ENCODE measurements at places on chromosomes 2 and 18.

- DNase-seq = no peak
Measured at GRCh38 chr2:15189216-15189615, 371.9 kb downstream of the NBAS start.

DNA sequence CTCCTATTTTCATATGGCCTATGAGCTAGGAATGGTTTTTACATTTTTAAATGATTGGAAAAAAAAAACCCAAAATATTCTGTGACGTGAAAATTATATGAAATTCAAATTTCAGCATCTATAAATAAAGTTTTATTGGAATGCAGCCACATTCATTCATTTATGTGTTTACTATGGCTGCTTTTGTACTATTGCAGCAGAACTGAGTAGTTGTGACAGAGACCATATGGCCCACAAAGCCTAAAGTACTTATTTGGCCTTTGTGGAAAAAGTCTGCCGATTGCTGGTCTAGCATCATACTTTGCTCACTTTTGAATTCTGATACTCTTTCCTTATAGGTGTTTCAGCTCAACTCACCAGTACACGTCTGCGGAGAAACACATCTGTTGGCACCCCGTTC lies 39.0 kb downstream of the MYO3B start:
- DNase-seq = no peak

DNA sequence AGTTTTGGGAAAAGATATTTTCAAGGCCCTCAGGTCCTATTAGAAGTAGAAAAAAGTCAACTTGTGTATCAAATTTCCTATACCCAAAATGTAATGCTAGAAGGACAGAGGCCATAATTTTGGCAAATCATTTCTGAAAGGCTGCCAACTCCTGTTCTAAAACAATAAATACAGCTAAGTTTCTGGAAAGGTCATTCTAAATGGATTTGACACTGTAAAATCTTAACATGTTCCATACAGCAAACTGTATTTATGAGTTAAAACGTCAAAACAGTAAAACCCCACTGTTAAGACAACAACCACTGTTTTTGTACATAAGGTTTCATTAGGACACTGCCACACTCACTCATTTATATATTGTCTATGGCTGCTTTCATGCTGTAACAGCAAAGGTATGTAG lies 9.7 kb downstream of the FAM98A start:
- no peak for DNase-seq

GRCh38 chr18:79631761-79632446 lies 47.7 kb upstream of the CTDP1 start:
- DNase-seq = no peak

DNA sequence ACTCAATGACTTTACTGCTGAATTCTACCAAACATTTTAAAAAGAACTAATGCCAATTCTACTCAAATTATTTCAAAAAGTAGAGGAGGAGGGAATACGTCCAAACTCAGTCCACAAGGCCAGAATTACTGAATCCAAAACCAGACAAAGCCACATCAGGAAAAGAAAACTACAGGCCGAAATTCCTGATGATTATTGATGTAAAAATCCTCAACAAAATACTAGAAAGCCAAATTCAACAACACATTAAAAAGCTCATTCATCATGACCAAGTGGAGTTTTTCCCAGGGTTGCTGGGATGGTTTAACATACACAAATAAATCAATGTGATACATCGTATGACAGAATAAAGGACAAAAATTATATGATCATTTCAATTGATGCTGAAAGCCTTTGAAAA lies 103.9 kb upstream of the UBE2E3 start:
- DNase-seq = no peak

- DNase-seq = no peak
Measured at GRCh38 chr2:144323946-144324345, 196.0 kb downstream of the ZEB2 start.

GRCh38 chr2:99644419-99644787 lies 154.6 kb upstream of the REV1 start:
- DNase-seq = no peak

- DNase-seq = no peak
Measured at GRCh38 chr18:21264651-21265050, 22.6 kb downstream of the GREB1L start.

GRCh38 chr18:66646609-66647008 lies 42.7 kb upstream of the CDH19 start:
- no peak for DNase-seq

DNA sequence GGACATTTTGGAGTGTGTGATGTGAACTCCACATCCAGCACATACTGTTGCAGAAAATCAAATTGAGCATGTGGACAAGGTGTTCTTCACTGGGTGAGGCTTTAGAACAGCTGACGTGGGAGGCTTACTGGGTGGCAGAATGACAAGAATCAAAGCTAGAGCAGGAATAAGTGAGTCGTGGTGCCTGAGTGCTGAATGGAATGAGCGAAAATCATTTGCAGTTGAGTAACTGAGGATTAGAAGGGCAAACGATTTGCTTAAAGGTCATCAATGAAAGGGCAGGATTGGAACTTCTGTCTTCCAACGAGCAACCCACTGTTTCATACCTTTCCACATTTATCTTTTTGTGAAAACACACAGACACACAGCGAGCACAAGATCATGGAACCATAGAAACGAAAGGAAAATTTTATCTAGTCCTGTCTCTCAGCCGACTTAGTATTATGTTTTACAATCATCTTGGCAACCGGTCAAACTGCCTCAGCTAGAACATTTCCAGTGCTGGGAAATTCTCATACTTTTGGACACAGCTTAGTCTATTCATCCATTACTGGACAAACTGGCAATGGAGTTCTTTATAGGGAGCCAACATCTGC lies 7.2 kb upstream of the DAW1 start:
- DNase-seq = no peak

DNA sequence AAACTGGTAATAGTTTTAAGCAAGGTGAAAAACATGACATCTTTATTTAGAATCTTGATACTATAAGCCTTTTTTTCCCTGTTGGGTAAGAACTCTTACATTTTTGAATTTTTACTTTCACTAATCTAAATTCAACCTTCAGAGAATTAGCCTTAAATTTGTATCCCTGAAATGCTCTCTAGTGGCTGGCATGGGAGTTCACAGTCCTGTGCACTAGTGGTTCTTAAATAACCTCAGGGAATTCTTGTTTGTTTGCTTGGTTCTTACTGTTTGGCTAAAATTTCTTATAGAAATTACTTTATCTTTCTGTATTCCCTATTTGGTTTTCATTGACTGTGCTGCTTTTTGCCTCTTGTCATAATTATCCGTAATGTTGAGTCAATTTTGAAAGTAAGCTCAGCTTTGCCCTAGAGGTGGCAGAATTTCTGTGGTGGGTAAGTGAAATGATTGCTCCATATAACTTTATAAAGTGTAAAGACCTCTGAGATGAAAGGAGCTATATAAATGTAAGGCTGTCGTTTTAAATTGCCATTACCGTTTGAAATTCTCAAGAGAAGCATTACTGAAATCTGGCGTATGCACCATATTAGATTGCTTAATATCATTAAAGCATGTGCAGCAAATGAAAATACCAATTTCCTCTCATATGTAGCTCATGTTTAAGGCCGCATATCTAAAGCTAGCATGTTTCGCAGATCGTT lies 391.3 kb upstream of the FIGN start:
- DNase-seq = no peak

GRCh38 chr2:109458512-109458911 lies 155.3 kb downstream of the SEPTIN10 start:
- no peak for DNase-seq

- DNase-seq = no peak
Measured at GRCh38 chr2:204049635-204050034, 113.1 kb downstream of the ICOS start.

DNA sequence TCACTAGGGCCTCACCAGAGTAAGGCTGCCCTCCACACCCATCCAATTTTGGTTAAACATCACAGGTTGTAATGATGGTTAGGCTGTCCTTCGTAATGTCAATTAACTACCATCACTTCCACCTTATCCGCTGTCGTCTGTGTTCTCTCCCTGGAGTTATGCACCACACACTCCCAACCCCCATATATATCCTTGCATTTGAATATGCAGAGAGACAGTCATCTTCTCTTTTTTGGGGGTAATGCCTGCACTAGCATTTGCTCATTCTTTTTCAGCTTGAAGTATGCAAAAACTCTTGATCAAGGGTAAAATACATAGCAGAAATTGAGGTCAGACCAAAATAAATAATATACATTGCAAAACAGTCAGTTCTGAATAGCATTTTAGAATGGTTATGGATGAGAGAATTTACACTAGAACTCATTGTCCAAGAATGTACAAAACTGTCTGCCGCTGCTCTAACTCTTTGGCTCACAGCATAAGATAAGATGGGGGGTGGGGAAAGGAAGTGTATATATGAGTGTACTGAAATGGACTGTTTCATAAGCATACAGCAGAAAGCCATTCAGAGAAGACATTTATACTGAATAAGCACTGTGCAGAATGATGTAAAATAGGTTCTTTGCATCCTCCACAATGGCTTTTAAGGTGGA lies 397.8 kb upstream of the CHST9 start:
- no peak for DNase-seq

GRCh38 chr2:141187075-141187439 lies 943.8 kb downstream of the LRP1B start:
- DNase-seq = no peak

GRCh38 chr2:168054657-168055056 lies 192.7 kb downstream of the STK39 start:
- DNase-seq = no peak

DNA sequence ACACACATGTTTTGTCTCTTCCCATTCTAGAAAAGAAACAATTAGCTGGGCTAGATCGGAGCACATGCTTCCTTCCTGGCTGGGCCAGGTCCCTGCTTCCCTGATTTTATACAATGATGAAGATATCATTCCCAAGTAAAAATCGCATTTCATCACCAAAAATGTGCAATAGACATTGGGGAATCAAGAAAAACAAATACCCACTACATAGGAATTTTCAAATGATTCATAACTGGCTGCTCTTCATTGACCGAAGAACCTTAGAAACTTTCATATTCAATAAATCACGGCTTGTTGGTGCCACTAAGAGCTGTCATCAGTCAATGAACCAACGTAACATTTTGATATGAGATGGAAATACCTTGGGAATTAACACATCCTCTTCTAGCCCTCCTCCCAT lies 373.6 kb upstream of the TRIB2 start:
- no peak for DNase-seq

DNA sequence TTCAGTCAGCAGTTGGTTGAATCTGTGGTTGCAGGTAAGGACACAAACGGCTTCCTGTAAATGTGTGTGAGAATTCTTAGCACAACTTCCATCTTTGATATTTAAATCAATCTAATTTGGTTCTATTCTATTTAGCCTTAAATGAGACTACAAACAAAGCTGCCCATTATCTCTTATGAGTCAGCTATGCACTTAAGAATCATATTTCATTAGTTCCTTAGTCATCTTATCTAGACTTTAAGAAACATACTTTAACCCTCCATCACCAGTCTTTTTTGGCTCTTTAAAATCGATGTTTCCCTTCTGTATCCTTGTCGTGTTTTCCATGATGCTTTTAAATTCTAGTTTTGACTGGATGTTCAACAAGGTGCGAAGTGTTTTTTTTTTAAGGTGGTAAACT lies 114.4 kb upstream of the TMEM200C start:
- no peak for DNase-seq

DNA sequence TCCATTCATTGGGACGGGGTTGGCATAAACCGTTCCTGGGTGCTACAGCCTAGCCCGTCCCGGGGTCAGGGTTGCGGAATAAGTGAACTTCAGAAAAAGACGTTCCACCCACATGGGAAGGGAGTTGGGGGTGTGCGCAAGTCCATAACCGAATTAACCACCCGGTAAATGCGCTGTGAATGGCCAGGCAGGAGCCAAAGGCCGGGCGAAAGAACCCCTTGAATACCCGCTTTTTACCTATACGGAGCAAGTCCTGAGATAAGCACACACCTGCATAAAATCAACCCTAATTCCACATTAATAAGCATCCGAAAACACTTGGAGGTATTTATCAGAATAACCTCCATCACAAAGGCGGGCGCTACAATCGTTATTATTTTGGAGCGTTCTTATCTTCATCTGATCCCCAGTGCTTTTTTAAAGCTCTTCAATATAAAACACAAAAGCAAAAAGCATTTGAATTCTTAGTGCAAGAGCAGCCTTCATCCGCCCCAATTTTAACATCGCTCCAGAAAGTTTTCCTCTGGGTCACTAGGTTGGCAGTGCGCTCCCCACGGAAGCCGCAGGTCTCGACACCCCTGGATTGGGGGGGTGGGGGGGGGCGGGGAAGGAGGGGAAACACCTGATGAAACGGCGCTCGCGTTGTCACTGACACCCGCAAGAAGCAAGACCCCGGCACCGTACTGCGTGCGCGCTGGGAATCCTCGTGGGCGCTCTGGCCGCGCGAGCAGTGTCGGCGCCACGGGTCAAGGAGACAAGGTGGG lies 1.2 kb downstream of the SATB2 start:
- no peak for DNase-seq

- no peak for DNase-seq
Measured at GRCh38 chr2:158578703-158579330, 122.1 kb downstream of the PKP4 start.

DNA sequence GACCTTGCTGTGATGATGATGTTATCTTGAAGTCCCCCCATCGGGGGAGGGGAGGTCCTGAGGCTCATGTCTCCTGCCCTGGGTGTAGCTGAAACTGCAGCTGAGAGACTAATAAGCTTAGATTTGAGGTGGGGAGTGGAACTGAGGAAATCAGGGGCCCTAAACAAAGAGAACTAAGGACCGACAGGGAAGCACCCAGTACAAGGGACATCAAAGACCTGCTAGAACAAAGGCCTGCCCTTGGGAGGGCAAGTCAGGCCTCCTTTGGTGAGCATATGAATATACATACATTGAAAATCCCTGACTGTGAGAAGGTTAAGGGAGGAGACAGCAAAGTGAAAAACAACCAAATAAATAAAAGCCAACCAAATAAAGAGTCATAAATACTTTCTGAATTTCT lies 1132.5 kb upstream of the CELF4 start:
- no peak for DNase-seq

DNA sequence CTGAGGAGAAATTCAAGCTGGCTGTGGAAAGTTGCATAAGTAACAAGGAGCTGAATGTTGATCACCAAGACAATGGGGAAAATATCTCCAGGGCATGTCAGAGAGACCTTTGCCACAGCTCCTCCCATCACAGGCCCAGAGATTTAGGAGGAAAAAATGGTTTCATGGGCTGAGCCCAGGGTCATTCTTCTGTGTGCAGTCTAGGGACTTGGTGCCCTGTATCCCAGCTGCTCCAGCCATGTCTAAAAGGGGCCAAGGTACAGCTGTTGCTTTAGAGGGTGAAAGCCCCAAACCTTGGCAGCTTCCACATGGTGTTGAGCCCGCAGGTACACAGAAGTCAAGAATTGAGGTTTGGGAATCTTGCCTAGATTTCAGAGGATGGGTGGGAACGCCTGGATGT lies 439.8 kb upstream of the HNRNPA3 start:
- no peak for DNase-seq

GRCh38 chr2:45606796-45607195 lies 4.3 kb downstream of the SRBD1 start:
- DNase-seq = no peak

DNA sequence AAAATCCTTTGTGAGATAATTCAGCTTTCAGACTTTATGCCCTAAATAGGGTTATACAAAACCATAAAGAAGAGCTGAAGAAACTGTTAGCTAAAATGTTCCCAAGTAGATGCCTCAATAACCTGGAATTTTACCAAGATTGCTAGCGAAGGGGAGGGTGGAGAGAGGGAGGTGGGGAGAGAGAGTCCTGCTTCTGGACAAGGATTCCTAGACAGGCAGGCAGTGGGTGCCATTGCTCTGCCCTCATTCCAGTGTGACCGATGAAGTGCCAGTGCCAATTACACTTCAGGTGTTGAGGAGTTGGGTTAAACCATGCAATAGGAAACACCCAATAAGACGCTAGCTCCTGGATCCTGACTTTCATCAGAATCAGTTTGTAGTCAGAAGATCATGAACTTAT lies 18.1 kb downstream of the LAPTM4A start:
- no peak for DNase-seq

- no peak for DNase-seq
Measured at GRCh38 chr2:191922736-191923651, 76.1 kb upstream of the CAVIN2 start.

Data from activated CD4-positive, alpha-beta T cell treated with anti-CD3 and anti-CD28 coated beads, Interleukin-2, amount 50 U/mL, for 1 hour (primary cell).